ENCODE measurements at places on chromosomes 16 and 17.

DNA sequence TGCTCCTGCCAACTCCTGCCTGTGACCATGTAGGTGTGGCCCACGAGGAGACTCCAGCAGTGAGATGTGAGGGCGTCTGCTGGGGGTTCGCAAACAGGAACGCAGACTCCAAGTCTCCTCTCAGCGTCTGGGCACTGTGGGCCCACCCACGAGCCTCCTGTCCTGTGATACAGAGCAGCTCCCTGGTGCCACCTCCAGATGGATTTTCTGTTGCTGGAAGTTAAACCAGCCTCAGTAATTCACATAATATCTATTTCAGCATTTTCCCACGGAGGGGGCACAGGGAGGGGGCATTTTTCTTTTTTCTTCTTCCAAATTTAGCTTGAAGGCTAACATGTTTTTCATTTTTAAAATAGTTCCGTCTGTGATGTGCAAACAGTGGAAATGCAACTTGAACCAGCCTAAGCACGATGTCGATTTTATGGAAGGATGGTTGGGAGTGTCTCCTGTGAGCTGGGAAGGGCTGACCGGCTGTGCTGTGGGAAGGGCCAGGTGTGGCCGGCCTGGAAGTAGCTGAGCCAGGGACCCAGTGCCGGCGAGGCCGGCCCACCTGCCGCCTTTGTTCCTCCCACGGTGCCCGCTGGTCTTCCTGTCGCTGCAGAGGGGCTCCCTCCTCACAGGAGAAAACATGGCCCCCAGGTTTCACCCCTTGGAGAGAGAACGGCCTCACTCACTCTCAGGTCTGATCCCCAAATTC, 3.9 kb upstream of the RAB40B start:
- DNase-seq = no peak

GRCh38 chr17:73284906-73285602, 23.4 kb upstream of the CPSF4L start:
- DNase-seq = no peak

GRCh38 chr17:8941980-8942622, 23.4 kb downstream of the PIK3R5 start:
- no peak for DNase-seq

DNA sequence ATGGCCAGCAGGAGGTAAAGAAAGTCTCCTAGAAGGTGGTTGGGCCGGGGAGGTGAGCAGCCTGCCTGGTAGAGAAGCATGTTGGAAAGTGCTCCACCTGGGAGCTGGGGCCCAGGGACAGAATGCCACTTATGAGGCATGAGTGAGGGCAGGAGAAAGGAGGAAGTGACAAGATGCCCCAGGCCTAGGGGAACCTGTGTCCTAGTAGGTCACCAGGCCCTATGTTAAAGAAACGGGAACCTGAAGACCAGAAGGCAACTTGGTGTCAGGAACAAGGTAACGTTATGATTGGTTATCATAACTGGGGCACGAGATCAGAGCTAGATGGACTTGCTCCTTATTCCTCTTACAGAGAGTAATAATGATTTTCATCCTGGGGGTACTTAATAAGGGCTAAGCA, 34.3 kb downstream of the PITPNC1 start:
- DNase-seq = no peak

GRCh38 chr17:251531-251930, 70.1 kb upstream of the DOC2B start:
- DNase-seq = no peak

GRCh38 chr17:7897090-7897489, 8.5 kb downstream of the CHD3 start:
- no peak for DNase-seq

GRCh38 chr17:12402963-12403622, 262.6 kb upstream of the MYOCD start:
- no peak for DNase-seq

DNA sequence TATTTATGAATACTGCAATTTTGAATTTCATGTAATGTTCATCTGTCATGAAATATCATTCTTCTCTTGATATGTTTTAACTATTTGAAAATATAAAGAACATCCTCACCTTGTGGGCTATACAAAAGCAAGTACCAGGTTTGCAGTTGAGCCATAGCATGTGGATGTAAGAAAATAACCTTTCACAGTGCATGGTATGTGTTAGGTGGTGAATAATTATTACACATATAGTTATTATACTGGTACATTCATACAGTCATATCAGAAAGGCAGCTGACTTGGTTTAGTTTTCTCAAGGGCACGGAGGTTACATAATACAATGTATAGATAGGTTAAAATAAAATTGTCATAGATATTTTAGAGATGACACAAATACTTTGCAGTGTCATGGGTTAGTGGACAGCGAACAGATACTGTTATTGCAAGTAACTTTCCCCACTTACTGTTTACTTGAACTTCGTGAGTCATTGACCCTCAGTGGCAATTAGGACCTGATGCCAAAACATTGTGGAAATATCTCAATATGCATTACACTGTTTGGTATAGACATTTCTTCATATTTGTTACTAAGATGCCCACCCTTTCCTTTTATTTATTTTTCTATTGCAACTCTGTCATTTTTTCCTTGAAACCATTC, 445.4 kb upstream of the GOT2 start:
- DNase-seq = no peak

DNA sequence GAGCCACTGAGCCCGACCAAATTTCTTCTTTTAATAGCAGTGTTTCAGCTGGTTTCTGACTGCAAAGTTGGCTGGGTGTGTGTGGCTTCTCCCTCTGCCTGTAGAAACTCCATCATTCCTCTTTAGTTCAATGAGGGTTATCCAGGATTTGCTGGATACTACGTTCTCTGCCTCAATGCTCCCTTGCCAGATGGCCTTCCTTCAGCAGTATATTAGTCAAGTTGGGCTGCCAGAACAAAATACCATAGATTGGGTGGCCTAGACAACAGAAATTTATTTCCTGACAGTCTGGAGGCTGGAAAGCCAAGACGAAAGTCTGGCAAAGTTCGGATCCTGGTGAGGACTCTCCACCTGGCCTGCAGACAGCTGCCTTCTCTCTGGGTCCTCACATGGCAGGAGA, 103.7 kb downstream of the NOG start:
- DNase-seq = no peak

DNA sequence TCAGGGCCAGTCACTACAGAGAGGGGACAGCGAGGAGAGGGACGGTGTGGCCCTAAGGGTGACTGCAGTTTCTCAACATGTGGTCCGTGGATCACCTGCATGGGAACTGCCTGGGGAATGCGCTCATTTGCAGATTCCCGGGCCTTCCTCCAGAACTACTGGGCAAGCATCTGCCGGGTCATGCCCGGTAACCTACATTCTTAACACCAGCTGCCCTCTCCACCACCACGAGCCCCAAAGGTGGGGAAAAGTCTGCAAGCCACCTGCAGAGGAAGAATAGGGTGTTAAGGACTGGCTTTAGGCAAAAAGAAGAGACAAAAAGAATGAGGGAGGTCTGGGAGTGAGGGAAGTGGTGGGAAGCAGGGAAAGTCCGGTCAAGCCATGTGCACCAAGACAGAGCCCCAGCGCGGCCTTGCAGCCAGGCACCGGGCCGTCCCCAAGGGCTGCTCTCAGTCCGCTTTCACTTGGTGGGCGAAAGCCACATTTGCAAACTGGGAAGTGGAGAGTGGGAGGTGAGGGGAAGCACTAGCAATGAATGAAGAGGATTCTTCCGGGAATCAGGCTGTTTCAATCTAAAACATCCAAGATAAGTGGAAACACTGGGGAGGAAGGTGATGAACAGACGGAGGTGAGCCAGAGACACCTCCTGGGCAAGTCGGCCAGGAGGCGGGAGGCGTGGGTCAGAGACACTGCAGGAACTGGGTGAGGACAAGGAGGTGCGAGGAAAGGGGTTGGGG, 70.3 kb downstream of the N4BP1 start:
- no peak for DNase-seq

DNA sequence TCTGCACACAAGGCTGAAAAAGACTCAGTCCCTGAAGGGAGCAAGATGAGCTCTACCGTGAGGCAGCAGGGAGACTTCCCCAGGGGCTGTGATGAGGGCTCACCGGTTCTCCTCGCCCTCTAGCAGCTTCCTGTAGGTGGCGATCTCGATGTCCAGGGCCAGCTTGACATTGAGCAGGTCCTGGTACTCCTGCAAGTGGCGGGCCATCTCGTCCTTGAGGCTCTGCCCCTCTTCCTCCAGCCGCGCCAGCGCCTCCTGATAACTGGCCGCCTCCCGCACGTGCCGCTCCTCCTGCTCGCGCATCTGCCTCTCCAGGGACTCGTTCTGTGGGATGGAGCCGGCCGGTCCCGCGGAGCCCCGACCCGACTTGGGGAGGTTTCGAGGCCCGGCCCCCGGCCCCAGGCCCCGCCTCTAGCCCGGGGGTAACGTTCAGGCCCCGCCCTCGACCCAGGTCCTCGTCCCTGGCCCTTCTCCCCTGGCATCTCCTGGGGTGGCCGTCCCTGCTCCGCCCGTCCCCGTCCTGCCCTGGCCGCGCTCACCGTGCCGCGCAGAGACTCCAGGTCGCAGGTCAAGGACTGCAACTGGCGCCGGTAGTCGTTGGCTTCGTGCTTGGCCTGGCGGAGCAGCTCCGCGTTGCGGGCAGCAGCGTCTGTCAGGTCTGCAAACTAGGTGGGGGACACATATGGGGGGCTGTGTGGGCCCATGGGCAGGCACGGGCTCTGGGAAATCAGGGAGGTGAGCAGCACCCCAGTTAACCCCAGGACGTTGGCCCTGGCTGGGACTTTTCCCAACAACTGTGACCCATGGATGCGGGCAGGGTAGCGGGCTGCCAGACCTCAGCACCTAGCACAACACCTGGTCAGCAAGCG, 3.9 kb downstream of the GFAP start:
- peak; percentile 67 for DNase-seq

GRCh38 chr17:76434870-76435269, 18.1 kb downstream of the UBE2O start:
- peak; percentile 36 for DNase-seq

- no peak for DNase-seq
Observed at GRCh38 chr17:29331708-29332085, 37.7 kb upstream of the NUFIP2 start.

GRCh38 chr17:78974635-78975591, 4.8 kb downstream of the LGALS3BP start:
- peak; percentile 91 for DNase-seq

GRCh38 chr17:57870283-57870635, 20.4 kb upstream of the MRPS23 start:
- DNase-seq = peak; percentile 41

- no peak for DNase-seq
Observed at GRCh38 chr16:11330526-11331237, 14.6 kb upstream of the RMI2 start.

Data from NCI-H69 (cell line).